Stimulated activated CD8-positive, alpha-beta memory T cell treated with anti-CD3 and anti-CD28 coated beads, Interleukin-7, amount 100 ng/mL, for 1 hour (primary cell): ENCODE measurements at places on chromosomes 11 and 22.
A peak's percentile ranks its signal among the peaks of the same experiment; 100 is the strongest.

DNA sequence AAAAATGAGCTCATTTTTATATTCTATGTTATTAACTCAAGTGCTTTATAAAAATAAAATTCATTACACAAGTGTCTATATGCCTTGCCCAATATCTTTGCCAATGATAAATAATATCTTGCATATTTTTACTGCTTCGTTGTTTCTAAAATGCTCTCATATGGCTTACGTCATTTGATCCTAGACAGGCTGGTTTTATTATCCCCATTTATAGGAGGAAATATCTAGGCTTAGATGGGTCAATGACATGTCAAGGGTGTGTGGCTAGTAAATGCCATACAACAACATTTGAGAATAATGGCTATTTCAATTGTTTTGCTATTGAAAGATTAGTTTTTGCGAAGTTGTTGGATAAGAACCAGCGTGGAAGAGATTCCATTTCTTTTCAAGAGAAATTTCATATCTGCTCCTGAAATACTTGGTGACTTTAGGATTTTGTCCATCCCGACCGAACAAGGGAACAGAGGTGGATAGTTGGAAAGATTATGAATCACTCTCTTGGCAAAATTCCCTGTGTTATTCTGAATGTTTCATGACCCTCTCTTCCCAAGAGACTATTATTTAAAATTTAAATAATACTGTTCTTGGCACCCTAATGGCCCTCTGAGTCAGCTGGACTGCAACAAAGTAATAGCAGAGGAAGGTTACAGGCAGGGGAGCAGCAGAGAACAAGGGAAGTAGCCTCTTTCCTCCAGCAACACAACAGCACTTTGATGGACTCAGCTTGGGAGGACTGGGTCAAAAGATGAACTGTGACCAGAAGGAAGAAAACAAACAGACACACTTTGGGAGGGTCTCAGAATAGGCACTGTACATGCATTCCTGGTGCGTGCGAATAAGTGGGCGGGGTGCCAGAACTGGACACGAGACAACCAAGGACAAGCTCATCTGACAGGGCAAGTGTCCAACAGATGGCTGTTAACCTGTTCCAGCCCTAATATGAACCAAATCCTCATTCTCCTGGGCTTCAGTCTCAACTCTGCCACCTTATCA is 94.5 kb downstream of the ME3 start:
- DNase-seq: no peak

DNA sequence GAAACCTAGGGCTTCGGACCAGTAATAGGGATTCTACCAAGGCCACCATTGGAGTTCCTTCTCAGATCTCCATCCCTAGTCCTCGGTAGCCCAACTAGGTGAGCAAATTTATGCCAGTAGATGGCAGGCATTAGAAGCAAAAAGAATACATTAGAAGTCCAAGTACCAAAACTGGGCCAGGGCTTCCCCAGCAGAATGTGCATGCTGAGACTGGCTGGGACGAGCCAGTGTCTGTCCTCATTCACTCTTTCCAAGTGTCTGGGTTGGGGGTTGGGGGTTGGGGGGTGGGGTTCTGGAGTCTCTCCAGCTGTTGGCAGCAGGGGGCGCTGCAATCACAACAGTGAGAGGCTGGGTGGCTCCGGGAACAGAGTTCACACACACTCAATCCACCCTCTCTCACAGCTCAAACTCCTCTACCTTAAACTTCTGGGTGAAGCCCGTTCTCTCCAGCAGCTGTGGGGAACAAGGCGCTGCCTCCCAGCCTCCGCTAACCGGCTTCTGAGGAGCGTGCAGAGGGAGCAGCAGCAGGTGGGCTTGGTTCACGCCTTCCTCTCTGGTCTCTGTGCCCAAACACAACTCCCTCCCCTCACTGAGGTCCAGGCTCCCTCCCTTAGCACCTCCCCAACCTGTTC is 57.5 kb downstream of the BTG4 start:
- DNase-seq: peak; percentile 6

DNA sequence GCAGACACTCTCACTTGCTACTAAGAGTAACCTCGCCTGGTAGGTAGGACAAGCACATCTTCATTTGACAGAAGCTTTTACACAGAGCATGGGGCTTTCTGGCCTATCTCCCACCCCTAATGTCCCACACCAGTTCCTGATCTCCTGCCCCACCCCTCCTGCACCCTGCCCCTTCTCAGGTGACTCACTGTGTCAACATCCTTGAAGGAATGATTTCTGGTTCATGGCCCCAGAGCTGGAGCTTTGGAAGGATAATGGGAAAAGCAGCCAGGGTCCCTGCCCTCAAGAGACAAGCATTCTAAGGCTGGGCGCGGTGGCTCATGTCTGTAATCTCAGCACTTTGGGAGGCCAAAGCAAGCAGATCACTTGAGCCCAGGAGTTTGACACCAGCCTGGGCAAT is 47.2 kb downstream of the LRFN4 start:
- DNase-seq: no peak

GRCh38 chr22:31105282-31105929 is 2.0 kb downstream of the SELENOM start:
- DNase-seq: no peak

DNA sequence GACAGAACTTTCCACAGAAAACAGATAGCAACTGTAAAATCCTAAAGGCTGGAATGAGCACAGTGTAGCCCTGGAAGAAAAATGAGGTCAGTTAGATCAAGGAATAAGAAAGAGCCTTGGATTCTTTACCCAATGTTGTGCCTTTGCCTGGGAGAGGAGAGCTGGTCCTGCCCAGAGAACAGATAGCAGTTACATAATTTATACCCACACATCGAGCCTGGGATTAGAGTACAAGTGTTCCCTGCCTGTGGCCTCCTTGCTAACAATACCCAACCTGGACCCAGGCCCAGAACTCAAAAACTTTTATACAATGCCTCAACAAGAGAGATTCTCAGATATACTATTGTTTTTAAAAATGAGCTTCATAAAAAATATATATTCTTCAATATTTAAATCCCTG is 1998.4 kb downstream of the LRRC4C start:
- DNase-seq: no peak

GRCh38 chr22:19802001-19802893 is 41.7 kb downstream of the TBX1 start:
- no peak for DNase-seq

DNA sequence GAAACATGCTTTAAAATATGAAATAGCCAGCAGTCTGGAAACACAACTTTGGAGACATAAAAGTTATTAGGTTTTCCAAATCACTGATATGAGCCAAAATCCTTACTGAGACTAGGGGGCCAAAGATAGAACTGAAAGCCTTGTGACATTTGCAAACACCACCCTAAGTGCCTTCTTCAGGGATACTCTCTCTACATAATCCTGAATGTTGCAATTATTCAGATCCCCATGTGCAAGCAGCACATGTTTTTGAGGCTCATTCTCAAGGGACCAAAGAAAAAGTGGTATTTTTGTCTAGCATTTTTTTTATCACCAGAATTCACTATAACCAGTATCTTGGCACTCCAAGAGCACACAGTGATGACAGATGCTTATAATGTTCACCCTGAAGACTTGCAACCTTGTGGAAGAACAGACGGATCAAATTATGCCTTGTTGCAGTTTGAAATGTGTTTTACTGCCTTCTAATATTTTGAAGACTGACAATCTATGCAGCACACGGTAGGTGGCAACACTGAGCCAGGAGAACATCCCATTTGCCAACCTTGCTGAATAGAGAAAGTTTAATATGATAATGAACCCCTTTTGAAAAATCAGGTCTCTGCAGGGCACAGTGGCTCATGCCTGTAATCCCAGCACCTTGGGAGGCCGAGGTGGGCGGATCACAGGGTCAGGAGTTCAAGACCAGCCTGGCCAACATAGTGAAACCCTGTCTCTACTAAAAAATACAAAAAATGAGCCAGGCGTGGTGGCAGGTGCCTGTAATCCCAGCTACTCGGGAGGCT is 78.5 kb downstream of the PLEKHA7 start:
- DNase-seq: no peak

DNA sequence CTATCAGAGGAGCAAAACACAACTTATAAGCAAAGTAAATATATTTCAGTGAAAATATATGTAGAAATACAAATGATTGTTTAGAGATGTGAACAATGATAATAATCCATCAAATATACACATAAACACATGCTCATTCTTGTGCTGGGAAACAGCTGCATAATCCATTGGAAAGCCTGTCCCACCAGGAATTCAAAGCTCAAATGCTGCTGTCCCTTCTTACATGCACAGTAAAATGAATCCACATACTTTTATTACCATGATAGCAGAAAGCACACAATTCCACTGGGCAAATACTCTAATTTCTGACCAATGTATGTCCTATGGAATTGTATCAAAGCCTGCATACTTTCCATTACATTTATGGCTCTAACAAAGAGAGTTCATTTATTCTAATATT is 44.5 kb downstream of the SOX6 start:
- DNase-seq: no peak

- DNase-seq: no peak
These were observed 393.7 kb downstream of the BRD1 start for GRCh38 chr22:49433717-49434611.

DNA sequence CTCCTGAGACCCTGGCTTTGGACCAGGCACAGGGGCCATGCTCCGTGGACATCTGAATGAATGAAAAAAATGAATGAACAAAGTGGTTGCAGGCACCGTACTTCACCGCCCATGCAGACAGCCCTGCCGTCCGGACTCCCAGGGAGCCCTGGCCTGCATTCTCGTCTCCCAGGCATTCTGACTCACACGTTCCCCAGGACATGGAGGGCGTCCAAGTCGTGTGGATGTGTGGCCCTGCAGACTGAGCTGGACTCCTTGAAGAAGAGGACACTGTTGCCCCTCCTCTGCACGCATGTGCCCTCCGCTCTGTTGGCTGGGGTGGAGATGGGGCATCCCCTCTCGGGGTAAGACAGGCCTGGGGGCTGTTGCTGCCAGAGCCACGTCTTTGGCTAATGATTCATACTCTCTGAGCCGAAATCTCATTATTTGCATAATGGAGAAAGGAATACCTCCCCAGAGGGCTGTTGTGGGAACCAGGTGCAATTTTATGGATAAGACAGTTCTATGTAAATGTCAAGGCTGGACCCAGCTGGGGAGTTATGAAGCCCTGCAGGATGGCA is 49.7 kb downstream of the RTL6 start:
- DNase-seq: no peak

DNA sequence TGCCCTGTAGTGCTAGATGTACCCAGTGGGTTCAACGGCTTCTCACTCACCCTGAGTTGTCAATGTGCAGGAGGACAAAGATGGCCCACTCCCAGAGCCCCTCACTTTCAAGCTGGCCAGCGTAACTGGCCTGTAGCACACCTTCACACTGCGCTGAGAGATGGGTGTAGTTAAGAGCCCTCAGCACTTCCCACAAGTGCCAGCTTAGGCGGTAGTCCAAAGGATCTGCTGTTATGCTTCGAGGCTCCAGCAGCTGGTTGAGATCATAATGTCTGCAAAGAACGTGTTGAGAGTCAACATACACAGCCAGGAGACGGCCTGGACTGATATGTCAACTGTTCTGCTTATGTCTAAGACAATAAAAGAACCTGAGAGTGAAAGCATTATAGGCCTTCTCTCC is 14.7 kb upstream of the CHRNA10 start:
- DNase-seq: no peak

DNA sequence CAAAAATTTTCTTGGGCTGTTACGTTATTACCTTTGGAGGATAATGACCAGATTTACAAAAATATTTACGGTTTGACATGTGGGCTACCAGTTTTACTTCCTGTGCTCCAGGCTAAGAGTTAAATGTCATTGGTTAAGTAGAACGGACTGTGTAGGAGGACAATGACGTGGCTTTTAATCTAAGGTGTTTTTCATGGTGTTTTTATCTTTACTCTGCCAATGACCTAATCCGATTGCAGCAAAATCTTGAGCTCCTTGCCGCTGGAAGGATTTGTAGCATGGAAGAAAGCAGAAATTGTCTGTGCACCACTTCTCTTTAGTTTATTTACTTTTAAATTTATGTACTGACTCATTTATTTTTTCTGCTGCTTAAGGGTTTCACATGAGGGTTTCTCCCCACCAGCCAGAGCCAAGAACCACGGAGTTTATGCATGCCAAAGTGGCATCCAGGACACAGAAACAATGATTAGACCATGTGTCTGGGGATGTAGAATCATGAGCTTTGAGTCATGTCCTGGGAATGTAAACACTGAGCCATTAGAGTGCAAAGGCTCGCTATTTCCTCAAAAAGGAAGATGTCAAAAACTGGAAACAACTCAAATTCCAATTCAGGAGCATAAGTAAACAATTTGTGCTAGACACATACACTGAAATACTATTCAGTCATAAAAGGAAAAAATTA is 1.9 kb upstream of the CARD16 start:
- DNase-seq: no peak

- DNase-seq: no peak
These were observed 24.8 kb downstream of the RNF169 start for GRCh38 chr11:74773476-74773875.

- DNase-seq: no peak
These were observed 48.8 kb upstream of the ZC3H12C start for GRCh38 chr11:110044226-110044968.

DNA sequence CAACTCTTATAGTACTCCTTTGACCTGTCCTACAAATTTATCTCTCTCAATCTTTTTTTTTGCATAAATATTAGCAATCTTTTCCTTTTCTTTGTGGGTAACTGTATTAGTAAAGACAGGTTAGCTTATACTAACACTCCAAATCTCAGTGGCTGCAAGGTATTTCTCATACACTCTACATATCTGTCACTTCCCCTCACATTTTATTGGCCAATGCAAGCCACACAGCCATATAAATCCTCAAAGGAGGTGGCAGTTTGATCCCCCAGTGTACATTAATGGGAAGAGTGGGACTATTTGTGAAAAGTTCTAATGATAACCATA is 42.6 kb upstream of the EED start:
- DNase-seq: no peak

GRCh38 chr11:79043726-79044125 is 397.1 kb downstream of the TENM4 start:
- no peak for DNase-seq

GRCh38 chr22:43993072-43993760 is 30.9 kb upstream of the PARVB start:
- DNase-seq: no peak

DNA sequence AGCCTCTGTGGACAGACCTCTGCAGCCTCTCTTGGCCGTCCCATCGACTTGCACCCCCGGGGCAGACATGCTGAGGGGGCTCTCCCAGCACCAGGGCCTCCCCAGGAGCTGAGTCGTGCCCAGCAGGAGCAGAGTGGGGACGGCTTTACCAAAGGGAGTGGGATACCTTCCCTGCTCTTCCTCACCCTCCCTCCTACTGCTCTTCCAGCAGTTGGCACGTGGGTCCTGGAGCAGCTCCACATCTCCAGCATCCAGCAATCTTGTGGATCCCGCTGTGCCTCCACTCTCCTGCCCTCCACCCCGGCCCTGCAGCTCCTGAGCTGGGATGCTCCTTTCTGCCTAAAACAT is 854.0 kb downstream of the BRD1 start:
- DNase-seq: no peak

DNA sequence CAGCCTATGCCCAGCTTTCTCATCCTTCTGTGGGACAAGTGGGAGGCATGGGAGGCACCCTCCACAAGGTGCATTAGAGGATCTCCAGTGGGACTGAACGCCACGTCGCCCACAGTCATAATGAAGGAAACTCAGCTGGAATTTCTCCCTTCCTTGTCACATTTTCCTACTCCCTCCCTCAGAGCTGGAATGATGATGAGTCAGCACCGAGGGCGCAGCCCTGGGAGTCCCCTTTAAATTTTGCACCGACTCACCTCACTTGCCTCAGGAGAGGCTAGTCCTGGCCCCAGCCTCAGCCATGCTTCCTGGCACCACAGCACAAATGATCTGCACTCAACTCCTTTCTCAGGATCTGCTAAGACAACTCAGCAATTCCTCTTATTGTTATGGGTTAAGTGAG is 34.3 kb downstream of the DBX1 start:
- no peak for DNase-seq

- no peak for DNase-seq
These were observed 70.3 kb downstream of the SCUBE1 start for GRCh38 chr22:43272869-43273318.
